Progenitor cell of endocrine pancreas (in vitro differentiated cells): ENCODE measurements at places on chromosomes 6 and 20. TPM values are rescaled to one million over a fixed set of nuclear protein-coding genes. Genes with fewer than 3 reads are reported as not detected.

Gene MUCL3
- 0.05 TPM in 1 of 2 replicates, not detected in the other for total RNA-seq

Gene TDRD6
- total RNA-seq = 0.17 and 0.93 TPM in 2 replicates

Gene REM1
- not detected in 2 replicates for total RNA-seq

Gene SLC17A9
- 8.0 and 8.3 TPM in 2 replicates for total RNA-seq

Gene LY6G6D
- total RNA-seq = not detected in 2 replicates

Gene FAM162B
- 1.5 and 2.5 TPM in 2 replicates for total RNA-seq

Gene HCK
- total RNA-seq = not detected in 2 replicates

Gene CPXM1
- 130 and 131 TPM in 2 replicates for total RNA-seq

Gene KIF25
- total RNA-seq = not detected in 2 replicates

Gene GGTLC1
- total RNA-seq = not detected in 2 replicates

Gene SHLD1
- 8.3 and 8.5 TPM in 2 replicates for total RNA-seq

Gene DDO
- total RNA-seq = not detected in 2 replicates

Gene LY6G6F
- total RNA-seq = not detected in 2 replicates

Gene WFDC10B
- total RNA-seq = not detected in 2 replicates

GRCh38 chr6:134272374-134272773, 45.5 kb downstream of the SGK1 start:
- DNase-seq = no peak

GRCh38 chr20:33162753-33163152, 5.2 kb upstream of the BPIFA2 start:
- DNase-seq = peak; percentile 4

DNA sequence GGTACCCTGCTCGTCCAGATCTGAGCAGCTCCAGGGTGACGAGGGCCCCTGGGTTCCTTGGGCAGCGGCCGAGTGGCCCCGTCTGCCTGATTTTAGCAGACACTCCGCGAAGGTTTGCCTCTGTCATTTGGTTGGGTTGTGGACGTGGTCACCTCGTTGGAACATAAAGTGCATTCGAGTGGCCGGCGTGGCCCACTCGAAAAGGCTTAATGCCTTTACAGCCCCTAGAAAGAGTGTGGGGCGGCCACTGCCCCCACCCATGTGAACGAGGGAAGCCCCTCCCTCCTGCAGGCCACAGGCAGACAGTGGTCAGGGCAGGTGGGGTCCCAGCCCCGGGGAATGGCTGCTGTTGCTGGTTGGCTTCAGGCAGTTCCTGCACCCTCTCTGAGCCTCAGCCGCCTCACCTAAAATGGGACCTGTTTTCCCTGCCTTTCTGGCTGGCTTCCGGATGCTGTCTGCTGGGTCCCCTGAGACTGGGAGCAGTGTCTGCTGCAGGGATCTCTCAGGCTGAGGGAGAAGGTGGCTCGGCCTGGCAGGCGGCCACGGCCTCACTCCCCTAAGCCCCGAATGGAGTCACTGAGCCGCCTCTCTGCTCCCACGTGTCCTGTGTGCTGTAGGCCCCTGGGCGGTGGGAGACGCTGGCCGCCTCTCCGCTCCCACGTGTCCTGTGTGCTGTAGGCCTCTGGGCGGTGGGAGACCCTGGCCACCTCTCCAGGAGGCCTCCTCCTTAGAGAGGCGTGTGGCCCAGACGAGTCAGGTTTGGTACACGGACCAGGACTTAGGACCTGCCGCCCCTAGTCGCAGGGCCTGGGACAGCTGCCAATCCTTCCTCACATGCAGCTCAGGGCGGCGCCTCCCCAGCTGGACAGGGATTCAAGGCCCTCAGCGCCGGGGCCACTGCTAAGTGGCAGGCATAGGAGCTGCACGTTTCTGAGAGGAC, 233.0 kb downstream of the ERMARD start:
- no peak for DNase-seq

DNA sequence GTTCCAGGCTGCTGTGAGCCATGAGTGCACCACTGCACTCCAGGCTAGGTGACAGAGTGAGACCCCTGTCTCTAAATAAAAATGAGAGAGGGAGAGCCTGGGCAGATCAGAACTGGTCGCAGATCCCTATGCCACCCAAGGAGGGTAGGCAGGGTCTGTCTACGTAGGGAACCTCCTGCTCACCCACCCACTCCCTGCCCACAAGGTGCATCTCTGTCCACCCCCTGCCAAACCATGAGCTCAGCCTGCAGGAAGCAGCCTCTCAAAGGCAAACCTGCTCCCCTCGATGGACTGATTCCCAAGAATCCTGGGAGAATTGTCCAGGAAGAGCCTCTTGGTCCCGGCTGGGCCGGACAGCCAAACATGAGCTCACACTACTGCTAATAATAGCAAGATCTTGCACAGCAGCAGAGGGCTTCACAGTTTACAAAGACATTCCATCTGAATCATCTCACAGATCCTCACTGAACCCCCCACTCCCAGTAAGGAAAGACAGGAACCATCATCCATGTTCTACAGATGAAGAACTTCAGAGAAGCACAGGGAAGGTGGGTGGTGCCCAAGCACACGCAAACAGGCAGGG, 27.8 kb upstream of the TLDC2 start:
- no peak for DNase-seq

DNA sequence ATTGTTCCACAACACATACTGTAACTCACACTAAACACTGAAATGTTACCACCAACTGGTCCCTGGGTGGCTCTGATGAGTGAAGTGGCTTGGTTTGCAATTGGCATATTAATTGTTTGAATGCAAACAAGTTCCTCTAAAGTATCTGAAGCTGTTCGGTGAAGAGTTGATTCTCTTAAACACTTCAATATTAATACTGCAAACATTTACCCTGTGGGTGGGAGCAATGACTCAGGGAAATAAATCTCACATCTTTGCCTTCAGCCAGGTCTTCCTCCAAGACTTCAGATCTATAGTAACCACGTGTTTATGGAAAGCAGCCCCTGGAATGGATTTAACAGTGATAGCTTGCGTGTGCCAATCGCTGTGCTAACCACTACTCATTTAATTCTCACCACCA, 176.0 kb downstream of the MAFB start:
- DNase-seq = no peak

GRCh38 chr6:80021131-80021530, 16.7 kb downstream of the TTK start:
- no peak for DNase-seq

DNA sequence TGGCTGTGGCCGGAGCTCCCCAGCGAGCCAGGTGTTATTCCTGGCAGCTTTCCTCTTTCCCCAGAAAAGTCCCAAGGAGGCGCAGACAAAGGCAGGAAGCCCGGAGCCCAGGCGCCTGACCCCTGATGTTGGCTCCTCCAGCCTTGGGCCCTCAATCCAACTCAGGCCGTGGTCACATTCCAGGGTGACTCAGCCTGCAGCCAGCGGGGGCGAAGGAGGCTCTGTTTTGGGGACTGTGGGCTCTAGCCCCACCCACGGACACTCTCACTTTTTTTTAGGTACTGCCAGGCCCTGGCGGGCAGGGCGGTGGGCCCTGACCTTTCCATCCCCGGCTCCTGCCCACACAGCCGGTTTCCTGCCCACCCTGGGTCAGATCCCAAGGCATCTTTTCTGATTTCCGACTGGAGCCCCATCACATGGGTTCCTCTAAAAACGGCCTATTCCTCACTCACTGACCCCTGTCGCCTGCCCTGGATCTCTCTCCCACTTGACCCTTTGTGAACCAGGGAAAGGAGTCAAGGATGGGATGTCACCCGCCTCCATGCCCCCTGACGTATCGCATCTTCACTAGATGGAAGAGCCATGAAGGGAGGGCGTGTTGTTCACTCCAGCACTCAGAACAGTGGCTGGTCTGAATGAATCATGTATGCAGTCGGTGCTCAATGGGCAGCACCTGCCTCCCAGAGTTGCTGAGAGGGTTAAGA, 5.5 kb downstream of the PTGIS start:
- no peak for DNase-seq

DNA sequence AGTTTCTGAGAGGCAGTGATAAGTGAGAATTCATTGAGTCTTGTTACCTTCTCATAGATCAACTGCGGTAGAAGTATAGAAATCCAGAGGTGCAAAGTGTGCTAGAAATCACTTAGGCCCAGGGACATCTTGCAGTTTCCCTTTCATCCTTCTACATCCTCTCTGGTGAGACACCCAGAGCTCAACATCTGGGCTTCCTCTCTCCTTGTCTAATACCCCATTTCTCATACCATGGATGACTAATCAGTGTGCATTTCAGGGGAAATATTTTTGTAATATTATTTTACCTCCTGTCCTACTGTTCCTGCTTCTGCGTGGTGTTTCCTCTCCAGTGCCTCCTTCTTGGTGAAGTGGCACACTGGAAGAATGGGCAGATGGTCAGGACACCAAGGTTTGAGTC, 322.4 kb downstream of the TFAP2B start:
- no peak for DNase-seq

GRCh38 chr6:74928203-74928602, 277.6 kb downstream of the COL12A1 start:
- no peak for DNase-seq

DNA sequence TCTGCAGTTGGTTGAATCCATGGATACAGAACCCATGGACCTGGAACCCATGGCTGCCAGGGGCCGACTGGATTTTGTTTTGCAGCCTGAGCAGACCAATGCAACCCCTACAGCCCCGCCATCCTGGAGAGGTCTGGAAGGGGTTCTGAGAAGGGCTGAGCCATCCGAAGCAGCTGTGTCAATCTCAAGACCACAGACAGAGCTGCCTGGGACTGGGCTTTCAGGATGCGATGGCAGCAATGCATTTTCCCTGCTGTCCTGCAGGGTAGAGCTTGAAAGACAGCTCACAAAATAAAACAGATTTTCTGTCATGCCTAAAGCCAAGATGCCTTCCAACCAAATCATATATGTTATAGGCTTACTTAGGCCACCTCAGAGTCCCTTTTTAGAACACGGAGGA, 125.8 kb upstream of the NXT1 start:
- DNase-seq = no peak

GRCh38 chr6:54071821-54072340, 39.4 kb upstream of the MLIP start:
- no peak for DNase-seq

- no peak for DNase-seq
Observed at GRCh38 chr20:36872852-36873251, 3.1 kb upstream of the TLDC2 start.

DNA sequence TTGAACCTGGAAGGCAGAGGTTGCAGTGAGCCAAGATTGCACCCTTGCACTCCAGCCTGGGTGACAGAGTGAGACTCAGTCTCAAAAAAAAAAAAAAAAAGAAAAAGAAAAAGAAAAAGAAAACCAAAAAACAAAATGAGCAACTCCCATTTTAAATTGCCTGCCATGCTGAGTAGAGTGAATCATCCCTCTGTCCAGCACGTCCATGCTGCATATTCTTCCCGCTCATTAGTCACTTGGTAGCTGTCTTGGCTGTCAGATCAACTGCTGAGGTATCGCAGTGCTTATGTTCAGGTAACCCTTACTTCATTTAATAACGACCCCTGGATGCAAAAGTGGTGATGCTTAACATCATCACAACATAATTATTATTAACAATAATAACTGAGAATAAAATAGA, 72.6 kb upstream of the RNF24 start:
- no peak for DNase-seq

- DNase-seq = no peak
Observed at GRCh38 chr6:2990248-2990931, 9.3 kb upstream of the NQO2 start.

DNA sequence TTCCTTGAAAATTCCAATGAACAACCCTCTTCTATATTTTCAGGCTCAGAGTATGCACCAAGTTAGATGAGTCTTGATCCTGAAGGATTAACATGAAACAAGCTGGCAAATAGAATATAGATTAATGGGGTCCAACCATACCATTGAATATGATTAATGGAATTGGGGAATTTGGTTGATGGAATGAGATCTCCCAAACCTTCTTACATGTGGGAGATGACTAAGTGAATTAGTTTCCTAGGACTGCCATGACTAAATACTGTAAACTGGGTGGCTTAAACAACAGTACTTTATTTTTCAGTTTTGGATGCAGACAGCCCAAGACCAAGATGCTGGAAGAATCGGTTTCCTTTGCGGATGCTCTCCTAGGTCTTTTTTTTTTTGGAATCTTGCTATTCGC, 347.0 kb downstream of the QKI start:
- DNase-seq = no peak

DNA sequence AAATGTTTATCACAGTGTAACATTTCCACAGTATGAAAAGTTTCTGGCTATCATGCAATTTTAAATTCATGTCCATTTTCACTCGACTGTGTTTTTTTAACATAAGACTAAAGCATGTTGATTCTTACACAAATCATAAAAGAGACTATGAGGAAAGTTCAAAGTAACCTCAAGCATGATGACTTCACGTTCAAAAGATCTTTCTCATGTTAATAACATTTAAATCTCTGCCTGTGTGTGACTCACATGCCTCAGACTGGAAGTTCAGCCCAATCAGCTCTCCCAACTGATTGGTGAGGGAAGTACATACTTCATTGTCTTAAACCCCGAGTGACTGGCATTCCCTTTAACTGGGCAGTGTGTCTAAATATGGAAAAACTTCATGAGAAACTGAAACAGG, 37.4 kb downstream of the ATXN1 start:
- DNase-seq = no peak

GRCh38 chr6:69866770-69867638, 648 bp downstream of the COL19A1 start:
- DNase-seq = peak; percentile 72

GRCh38 chr20:17541996-17542395, 10.8 kb upstream of the BFSP1 start:
- no peak for DNase-seq

DNA sequence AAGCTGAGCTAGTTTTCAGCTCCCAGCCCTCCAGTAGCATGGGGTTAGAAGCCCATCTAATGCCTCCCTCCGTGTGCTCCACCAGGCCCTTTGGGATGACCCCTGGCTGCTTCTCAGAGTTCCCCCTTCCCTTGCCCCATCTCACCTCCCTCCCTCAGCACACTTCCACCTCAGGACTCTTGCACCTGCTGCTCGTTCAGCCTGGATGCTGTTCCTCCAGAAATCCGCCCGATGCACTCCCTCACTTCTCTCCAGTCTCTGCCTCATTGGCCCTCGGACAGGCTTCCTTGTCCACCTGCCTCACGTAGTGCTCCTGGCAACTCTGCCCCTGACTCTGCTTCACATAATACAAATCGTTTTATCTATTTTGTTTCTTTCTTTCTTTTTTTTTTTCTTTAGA, 26.8 kb downstream of the FGD2 start:
- DNase-seq = no peak

DNA sequence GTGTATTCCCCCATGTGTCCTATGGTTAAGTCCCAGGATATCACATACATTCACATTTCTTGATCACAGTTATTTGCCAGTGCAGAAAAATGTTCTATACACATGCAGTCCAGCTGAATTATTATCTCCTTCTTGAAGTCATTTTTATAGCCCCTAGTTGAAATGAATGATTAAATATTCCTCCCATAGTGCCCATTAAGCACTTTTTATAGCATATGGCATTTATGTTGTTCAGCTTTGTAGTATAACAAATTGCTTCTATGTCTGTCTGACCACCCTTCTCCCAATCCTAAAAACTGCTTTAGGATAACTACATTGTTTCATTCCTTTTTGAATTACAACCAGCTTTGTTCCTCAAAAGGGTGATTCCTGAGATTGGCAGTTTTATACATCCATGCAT, 123.5 kb downstream of the ADGRB3 start:
- DNase-seq = no peak
